Activated gamma-delta T cell treated with Interleukin-2 at 50 U/mL for 16 hours (primary cell): ENCODE measurements at places on chromosomes 13 and 19.
A peak's percentile ranks its signal among the peaks of the same experiment; 100 is the strongest.

DNA sequence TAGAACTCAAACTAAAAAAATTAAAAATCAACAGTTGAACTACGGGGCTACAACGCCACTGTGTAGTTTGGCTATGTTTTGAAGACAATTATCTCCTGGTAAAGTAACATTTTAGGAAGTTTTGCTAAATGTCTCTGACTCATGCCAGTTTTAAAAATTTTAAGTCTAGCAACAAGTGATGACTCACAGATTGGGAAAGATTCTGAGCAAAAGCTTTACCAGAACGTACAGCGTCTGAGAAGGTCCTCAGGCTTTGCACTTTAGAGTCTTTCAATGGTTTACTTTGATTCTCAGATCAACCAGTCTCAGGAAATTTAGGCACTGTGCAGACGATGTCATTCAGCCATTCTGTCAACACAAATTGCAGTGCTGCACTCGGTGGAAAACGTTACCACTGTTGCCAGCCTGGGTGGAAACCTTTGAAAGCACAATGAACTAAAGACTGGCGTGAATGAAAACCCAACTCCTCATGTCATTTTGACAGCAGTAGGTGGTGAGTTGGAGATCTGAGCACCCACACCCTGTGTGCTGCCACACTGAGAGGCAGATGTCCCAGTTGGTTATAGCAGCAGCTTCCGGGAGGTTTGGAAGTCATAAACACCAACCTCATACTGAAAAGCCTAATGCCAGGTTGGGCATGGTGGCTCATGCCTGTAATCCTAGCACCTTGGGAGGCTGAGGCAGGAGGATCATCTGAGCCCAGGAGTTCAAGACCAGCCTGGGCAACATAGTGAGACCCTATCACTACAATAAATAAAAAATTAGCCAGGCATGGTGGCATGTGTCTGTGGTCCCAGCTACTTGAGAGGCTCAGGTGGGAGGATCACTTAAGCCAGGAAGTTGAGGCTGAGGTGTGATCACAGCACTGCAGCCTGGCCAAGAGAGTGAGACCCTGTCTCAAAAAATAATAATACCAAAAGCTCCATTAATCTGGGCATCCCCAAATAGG lies 6.3 kb upstream of the WTIP start:
- no peak for DNase-seq

DNA sequence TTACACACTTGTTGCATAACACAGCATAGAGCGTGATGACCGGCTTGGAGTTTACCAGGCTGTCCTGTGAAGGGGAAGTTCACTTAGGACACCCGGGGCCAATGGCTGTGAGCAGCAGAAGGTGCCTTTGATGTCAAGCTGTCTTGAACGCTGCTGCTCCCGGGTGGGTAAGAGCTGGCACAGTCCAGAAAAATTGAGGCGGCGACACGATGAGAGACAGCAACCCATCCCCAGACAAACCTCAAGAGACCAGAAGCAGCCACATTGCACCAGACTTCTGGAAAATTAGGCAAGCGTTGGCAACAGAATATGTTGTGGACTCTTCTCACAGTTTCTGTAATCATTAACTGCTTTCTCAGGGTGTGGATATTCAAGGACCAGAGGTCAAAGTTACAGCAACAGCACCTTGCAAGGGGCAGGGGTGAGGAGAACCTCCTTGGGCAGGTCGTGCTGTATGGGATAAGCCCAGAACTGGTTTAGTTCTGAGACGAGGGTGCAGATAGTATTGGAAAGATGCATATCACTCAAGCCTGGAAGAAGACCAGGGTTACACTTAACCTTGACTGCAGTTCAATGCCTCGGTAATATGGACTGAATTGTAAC lies 10.1 kb downstream of the NFILZ start:
- no peak for DNase-seq

DNA sequence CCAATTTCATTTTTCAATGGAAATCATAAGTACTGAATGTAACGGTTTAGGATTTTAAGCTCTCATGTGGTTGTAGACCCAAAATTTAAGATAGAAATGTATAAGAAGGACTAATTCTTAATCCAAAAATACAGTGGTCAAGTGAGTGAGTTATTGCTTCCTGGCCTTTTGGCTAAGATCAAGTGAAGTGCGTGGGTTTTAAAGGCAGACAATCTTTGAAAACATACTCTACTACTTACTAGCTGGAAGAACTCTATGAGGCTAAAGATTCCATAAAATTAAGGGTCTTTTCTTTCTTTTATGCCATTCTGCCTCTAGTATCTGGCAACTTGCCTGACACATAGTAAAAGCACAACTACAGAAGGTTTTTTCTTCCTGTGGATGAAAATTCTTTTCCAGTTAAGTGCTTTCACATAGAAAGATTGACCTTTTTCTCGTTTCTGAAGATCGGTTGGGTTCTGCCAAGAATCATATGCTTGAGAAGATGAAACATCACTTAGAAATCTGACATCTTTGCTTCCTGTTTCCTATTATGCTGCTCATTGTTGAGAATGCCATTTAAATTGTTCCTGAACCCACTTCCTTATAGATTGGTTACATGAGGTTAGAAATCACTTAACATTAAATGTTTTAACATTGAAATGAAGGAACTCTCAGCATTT lies 26.4 kb upstream of the SCEL start:
- no peak for DNase-seq

GRCh38 chr13:29923554-29924481 lies 73.4 kb upstream of the UBL3 start:
- DNase-seq = peak; percentile 41

DNA sequence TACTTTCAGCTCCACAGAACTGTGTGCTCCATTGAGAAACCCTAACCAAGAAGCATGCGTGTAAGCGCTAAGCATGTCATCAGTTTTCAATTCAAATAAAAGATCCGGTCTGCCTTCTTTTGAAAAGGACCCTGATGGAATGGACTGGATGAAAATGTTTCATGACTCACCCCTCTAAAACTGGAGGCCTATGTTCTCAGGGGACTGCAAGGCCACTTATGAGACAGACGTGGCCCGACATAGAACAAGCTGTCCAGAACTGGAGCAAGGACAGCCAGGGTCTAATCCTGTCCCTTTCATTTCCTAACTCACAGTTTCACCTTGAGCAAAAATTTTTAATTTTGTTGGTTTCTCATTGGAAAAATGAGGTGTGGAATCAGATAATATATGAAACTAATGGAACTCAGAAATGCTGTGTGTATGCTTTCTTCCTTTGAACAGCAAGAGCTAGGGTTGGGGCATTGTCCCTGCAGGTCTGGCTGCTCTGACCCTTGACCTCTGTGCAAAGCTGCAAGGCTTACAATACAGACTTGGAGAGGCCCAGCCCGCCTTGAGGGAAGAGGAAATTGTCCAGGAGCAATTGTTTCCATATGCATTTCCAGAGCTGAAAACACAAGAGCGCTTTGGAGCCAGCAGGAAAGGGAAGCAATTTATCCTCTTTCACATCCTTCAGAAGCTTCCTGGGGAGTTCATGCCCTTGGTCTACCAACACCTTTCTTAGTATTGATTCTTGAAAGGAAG lies 553.4 kb upstream of the KLF12 start:
- DNase-seq = no peak

- DNase-seq = peak; percentile 69
Measured at GRCh38 chr19:7904074-7905020, 670 bp downstream of the MAP2K7 start.

GRCh38 chr13:48842316-48842715 lies 133.4 kb upstream of the FNDC3A start:
- DNase-seq = no peak

- no peak for DNase-seq
Measured at GRCh38 chr19:18701250-18701608, 17.7 kb downstream of the CRTC1 start.

DNA sequence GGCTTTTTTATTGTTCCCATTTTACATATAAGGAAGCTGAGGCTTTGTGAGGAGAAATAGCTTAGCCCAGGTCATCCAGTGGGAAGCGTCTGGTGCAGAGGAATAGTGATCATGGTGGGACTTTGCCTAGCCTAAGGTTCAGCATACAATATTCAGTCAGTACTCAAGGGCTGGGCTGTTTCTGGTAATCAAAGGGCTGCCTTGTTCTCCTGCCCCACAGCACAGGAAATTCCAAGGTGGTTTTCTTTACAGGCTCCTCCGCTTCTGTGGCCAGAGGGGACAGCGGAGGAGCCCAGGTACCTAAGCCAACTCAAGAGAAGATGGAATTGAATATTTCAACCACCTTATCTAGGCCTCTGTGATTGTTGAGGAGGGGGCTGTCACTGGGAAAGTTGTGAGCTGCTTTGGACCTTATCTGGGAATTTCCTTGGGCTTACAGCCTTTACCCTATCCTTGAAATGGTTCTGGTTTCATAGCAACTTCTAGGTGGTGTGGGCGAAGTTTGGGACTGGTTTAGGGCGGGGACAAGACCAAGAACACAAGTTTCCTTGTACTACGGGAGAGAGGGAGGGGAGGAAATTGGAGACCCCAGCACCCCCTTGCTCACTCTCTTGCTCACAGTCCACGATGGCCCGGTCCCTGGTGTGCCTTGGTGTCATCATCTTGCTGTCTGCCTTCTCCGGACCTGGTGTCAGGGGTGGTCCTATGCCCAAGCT lies at the start of gene MIA:
MIA (plus strand) TSS at position 606 of the 716 bp plus-strand sequence; CDS start at position 628, 22 bp downstream.
- DNase-seq = no peak

DNA sequence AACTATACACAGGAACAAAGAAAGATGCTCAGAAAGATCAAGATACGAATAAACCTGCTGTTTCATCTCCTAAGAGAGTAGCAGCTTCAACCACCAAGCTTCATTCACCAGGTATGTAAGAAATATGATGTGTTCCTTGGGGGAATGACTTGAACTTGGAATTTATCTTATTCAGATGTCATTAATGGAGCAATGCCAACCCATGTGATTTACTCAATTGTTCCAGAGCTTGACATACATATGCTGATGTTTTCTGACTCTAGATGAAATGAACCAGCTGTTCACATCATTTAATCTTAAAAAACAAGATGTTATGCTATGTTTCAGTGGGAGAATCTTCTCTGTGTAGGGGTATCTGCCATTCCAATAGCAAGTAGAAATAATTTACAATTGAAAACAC lies 270.9 kb downstream of the SLC7A1 start:
- DNase-seq = no peak

DNA sequence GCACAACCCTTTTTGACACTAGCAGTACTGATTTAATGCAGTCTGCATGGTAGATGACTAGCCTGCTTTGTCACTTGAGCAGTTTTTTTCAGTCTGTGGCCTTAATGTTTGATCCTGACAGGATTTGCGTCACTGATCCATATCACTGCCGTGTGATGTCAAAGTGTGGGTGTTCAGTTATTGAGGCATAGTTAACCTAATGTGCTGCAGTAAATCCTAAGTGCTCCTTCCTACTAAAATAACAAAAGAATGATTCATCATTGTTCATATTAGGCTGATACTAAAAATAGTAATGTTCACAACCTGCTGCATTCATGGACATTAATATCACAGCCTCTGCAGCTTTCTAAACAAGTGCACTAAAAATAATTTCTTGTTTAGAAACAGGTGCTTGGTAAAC lies 121.9 kb upstream of the MLNR start:
- DNase-seq = no peak

GRCh38 chr13:25489238-25489637 lies 117.5 kb downstream of the ATP8A2 start:
- no peak for DNase-seq

DNA sequence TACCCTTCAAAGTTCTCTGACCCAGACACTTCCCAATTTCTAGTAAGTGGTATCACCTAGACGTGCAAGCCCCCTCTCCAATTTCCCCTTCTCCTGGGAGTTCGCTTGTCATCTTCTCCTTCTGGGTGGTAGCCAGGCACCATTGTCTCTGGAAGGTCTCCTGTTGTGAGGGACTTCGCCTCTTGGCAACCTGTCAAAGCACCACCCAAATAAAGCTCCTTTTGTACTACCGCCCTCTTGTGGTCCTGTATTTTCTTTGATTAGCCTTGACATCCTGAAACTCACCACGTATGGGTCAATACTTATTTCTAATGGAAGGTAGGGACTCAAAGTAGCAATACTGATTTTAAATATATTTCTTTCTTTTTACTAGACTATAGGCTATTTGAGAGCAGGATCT lies 8.2 kb downstream of the GPC5 start:
- DNase-seq = no peak

DNA sequence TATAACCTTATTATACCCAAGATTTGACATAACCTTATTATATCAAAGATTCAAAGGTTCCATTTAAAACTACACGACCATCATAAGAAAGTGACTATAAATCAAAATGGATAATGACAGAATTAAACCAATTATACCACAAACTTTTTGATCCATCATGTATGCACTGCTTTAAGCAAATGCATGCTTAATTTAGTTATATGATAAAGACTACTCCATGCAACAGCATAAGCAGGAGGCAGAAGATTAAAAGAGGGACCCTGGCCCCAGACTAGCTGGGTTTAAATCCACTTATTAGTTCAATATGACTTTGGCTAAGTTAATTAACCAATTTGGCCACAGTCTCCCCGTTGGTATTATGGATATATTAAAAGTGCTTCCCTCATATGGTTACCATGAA lies 11.4 kb downstream of the EFNB2 start:
- no peak for DNase-seq

GRCh38 chr19:411723-412355 lies 2.9 kb upstream of the C2CD4C start:
- no peak for DNase-seq

GRCh38 chr19:10687518-10688288 lies 13.5 kb upstream of the QTRT1 start:
- no peak for DNase-seq

- no peak for DNase-seq
Measured at GRCh38 chr19:2207991-2208860, 27.9 kb downstream of the PLEKHJ1 start.

DNA sequence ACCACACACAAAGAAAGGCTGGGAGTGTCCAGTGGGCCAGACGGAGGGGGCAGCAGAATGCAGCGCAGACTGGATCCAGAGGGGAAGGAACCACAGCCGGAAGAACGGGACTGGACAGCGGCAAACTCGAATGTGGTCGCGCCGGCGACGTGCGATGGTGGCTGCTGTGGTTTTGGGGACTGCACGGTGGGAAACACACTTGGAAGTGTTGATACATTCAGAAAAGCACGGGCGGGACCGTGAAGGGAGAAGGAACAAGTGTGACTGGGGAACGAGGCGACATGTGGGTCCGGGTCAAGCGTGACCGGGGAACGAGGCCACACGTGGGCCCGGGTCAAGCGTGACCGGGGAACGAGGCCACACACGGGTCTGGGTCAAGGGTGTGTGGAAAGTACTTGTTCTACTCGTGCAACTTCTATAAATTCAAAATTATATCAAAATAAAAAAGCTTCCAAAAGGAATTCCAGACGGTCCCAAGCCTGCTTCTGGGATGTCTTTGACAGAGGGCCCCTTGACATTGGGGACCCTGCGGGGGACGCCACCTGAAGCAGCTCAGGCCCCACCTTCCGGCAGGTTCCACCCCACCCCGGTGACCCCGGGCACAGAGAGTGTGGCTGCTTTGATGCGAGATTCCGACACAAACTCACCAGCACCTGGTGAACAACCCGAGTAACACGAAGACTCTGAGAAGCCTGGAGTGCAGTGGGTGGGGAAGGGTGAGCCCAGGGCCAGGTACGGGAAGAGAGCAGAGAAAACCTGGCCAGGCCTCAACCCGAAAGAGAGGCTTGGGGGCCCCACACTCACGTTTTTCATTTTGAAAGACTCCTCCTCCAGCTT lies 25.1 kb upstream of the C13orf46 start:
- DNase-seq = no peak
